ENCODE measurements at places on chromosomes 5 and 9.

GRCh38 chr5:71743155-71743554 is 24.1 kb downstream of the CARTPT start:
- no peak for DNase-seq

DNA sequence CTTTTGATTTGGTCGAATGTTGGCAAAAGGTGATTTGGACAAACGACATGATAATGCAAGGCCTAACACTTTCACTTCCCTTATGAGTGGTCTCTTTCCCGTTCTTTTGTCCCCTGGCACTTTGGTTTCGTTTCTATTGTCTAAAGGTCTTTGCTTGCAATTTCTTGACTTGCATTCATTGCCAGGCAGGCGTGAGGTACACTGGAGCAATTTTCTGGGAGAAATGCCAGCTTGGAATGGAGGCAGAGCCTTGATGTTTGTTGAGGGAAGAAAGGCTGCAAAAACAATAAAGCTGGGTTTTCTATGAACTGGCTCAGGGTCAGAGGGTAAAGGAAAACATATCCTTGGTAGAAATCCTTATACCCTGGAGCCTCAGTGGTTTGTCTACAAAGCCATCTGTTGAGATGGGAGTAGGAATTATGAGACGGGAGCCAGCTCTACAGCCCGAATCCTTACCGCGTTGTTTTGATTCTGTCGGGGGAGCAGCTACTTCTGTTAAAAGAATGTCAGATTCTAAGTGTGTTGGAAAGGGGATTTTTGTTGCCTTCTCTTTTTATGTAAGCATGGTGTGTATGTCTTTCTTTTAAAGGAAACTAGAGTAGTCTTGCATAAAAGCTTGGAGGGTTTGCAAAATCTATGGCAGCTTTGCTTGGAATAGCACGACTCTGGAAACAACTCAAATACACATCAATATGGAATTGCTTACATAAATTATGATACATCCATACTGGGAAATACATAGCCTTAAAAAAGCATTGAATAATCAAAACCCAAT is 158.9 kb downstream of the RMI1 start:
- DNase-seq: no peak

GRCh38 chr9:13804532-13804931 is 509.4 kb downstream of the NFIB start:
- no peak for DNase-seq

- peak; percentile 49 for DNase-seq
Observed at GRCh38 chr5:173245319-173246134, 10.5 kb upstream of the NKX2-5 start.

DNA sequence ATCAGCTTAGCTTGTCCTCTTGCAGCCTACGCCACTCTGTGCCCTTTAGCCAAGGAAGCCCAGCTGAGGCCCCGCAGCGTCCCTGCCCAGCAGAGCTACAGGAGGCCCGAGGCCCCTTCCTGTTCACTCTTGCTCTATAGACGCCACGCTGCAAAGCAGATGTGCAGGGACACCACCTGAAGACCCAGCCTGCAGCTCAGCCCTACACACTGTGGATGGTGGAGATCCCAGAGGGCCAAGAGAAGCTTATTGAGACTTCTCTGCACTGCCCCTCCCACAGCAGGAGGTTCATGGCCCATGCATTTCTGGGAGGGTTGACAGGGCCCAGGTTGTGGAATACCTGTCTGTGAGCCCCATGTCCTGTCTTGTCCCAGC is 33.6 kb downstream of the IRF1 start:
- DNase-seq: no peak

- no peak for DNase-seq
Observed at GRCh38 chr5:138985256-138985655, 110.1 kb upstream of the LRRTM2 start.

GRCh38 chr5:113250341-113250953 is 184.3 kb downstream of the TSSK1B start:
- DNase-seq: no peak

DNA sequence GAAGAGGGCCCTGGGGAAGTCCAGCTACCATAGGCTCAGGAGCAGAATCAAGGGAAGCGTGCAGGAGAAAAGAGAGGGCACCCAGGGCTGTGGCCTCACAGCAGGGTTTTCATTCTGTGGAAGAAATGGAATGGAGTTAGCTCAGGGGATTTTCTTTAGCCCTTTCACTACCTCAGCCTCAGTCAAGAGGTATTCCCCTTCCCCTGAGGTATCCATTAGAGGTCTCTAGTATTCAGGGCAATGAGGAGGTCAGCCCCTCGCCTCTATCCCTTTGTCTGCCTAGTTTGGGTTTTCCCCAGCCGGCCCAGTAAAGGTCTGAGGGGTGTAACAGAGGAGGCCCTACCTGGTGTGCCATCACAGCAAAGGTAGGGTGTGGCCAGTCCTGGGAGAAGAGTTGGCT is 21.5 kb downstream of the GFRA3 start:
- no peak for DNase-seq

GRCh38 chr9:136645903-136646754 is 16.6 kb upstream of the EGFL7 start:
- DNase-seq: no peak

GRCh38 chr9:130239741-130240241 is 25.8 kb upstream of the HMCN2 start:
- peak; percentile 65 for DNase-seq

DNA sequence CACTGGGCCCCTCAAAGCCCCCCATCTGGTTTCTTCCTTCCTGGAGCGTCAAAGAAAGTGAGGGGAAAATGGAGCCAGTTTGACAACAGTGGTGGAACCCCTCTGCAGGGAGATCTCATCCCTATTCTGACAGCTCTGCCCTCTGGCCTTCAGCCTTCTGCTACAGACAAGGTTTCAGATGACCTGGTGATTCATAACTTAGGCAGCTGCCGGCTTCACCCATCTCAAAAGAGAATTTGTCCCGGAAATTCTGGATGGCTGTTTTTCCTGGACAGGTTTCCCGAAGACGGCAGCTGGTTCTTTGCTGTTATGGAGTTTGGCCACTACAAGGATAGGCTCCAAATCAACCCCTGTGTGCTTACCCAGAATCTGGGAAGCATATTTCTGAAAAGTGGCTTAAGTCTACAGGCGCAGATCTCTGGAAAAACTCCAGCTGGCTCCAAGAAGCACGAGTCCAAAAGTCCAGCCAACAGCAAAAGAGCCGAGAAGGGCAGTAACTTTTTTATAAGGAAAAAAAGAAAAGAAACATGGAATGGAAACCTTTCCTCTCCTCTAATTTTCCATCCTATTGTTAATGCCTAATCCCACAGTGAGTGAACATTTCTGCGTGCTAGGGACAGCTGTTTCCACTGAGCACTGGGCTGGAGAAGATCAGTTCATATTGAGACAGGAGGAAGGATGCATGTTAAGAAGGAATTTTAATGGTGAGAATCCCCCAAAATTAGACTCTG is 54.5 kb downstream of the ZNF366 start:
- no peak for DNase-seq

GRCh38 chr9:5438301-5439162 is 807 bp upstream of the PLGRKT start:
- peak; percentile 47 for DNase-seq

GRCh38 chr5:86797677-86798076 is 179.9 kb downstream of the COX7C start:
- DNase-seq: no peak

DNA sequence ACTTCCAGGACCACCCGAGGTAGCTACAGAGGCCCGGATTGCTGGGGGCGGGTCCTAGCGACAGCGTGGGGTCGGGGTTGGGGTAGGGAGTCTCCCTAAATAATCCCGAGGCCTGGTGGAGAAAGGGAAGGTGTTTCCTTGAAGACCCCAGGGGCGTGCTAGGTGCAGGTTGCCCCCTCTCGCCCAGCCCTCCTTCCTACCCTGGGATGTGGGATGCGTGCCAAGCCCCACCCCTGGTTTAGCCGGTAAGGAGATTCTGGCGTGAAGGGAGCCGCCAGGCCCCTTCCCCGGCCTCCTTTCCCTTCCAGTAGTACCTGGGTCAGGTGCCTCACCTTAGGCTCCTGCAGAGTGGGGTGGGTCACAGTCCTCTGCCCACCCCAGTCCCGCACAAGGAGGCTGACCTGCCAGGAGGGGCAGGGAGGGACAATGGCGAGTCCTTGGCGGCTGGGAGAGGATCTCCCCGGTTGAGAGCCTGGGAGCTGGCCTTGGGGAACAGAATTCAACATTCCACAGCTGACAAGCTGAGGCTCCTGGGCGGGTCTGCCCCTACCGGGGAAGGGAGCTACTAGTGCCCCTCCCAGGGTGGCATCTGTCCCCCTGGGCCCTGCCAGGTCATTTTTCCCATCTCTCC is 674 bp downstream of the TSPAN17 start:
- peak; percentile 28 for DNase-seq

- DNase-seq: no peak
Observed at GRCh38 chr9:134503301-134504105, 138.1 kb upstream of the COL5A1 start.

- no peak for DNase-seq
Observed at GRCh38 chr9:136640171-136641111, 22.3 kb upstream of the EGFL7 start.

- no peak for DNase-seq
Observed at GRCh38 chr9:134605966-134606357, 35.6 kb upstream of the COL5A1 start.

- no peak for DNase-seq
Observed at GRCh38 chr5:149282027-149282965, 10.6 kb downstream of the AFAP1L1 start.

DNA sequence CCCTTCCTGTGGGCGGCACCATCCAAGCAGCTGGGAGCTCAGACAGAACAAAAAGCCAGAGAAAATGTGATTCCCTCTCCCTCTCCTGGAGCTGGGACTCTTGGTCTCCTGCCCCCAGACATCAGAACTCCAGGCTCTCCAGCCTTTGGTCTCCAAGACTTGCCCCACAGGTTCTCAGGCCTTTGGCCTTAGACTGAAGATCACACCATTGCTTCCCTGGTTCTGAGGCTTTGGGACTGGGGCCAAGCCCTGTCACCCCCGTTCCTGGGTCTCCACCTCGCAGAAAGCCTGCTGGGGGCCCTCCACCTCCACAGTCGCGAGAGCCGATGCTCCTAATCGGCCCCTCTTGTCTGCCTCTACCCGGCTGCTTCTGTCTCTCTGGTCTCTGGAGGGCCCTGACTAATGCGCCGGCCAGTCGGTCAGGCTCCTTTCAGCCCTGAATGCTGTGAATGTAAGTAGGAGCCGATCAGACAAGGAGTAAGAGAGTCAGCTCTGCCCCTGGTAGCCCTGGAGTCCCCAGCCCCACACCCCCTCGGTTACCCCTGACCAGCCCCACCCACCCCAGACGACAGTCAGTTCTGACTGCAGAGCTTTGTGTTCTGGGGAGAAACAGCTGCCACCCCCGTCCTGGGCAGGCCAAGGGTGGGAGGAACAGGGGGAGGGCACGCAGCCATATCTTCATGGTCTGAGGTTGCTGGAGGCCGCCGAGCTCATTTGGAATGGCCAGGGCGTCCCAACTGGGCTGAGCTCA is 57.5 kb downstream of the VAV2 start:
- no peak for DNase-seq

GRCh38 chr5:135253601-135254178 is 145.3 kb downstream of the MACROH2A1 start:
- DNase-seq: no peak

DNA sequence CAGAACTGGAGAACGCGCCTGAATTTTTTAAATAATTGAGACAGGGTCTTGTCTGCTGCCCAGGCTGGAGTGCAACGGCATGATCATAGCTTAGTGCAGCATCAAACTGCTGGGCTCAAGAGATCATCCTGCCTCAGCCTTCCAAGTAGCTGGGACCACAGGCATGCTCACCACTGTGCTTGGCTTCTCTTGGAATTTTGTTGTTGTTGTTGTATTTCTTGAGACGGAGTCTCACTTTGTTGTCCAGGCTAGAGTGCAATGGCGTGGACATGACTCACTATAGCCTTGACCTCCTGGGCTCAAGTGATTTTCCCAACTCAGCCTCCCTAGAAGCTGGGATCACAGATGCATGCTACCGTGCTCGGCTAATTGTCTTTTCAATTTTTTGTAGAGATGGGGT is 58.4 kb upstream of the DAB2IP start:
- no peak for DNase-seq

DNA sequence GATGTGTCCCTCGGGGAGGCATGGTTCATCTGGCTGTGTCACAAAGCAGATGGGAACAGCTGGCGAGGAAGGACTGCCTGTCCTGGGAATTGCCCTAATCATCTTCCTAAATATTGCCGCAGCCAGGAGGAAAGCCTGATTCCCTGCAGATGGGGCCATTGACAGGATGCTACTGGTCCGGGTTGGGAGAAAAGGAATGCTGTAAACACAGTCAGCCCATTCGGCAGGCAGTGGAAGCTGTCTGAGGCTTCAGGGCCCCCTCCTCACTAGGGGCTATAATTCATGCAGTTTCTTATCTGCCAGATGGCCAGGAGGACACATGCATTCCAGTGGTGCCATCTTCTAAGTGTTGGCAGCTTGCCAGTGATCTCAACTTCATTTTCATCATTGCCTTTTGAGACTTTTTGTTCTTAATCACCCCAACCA is 110.3 kb downstream of the KCNIP1 start:
- no peak for DNase-seq

GRCh38 chr5:14708551-14708950 is 44.0 kb downstream of the OTULIN start:
- DNase-seq: no peak

DNA sequence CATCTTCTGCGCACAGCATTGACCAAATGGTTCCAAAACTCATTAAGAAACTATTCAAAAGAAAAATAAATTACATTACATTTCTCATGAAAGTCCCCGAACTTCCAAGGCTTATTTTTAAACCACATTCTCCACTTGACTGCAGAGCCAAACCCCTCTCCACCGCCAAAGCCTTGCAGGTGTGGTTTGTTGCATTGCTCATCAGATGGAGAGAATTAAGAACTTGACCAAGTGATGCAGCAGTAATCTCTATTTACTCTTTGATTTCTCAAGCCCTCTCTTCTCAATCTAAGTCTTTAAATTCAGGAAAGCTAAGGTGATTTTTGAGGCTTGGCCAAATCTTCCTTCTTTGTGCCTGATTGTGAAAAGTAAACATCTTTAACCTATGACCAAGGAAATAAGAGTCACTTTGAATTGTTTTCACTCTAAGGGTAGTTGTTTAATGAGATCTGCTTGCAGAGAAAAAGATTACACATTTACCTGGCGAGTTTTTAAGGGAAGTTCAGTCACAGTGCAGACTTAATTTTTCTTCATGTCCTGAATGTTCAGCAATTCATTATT is 290.5 kb upstream of the ITGA1 start:
- no peak for DNase-seq

GRCh38 chr5:969408-969839 is 39.2 kb upstream of the NKD2 start:
- DNase-seq: no peak

DNA sequence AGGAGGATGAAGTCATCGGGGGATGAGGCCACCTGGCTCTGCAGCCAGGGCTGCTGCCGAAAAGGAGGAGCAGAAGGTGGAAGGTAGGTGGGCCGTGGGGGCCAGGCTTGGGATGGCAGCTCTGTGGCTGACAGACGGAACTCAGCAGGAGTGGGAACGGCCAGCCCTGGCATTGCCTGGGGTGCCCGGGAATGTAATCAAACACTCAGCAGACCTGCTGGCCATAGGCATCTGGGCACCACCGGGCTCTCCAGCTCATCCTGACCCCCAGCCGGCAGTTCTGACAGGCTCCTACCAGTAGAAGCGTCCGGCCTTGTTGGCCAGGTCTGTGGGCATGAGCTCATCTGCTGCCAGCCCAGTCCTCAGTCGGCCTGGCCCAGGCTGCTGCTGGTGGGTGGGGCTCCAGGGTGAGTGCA is 4.3 kb upstream of the FAT2 start:
- no peak for DNase-seq

- peak; percentile 43 for DNase-seq
Observed at GRCh38 chr5:45696206-45696836, at the start of gene HCN1. Gene HCN1 (minus strand): TSS chr5:45696380.

- DNase-seq: no peak
Observed at GRCh38 chr9:136119061-136119882, 597 bp upstream of the TMEM250 start.

All from GM13976 (cell line).